ENCODE measurements at places on chromosomes 7 and 10.

GRCh38 chr7:30995536-30995935, 31.8 kb downstream of the GHRHR start:
- H3K4me3 ChIP-seq: no peak overlapping the region
- DNase-seq: no peak
- no peaks in the 10 kb centered on the region for H3K4me1 ChIP-seq
- no peaks in the 10 kb centered on the region for H3K27me3 ChIP-seq
- H3K27ac ChIP-seq: no peak overlapping the region

DNA sequence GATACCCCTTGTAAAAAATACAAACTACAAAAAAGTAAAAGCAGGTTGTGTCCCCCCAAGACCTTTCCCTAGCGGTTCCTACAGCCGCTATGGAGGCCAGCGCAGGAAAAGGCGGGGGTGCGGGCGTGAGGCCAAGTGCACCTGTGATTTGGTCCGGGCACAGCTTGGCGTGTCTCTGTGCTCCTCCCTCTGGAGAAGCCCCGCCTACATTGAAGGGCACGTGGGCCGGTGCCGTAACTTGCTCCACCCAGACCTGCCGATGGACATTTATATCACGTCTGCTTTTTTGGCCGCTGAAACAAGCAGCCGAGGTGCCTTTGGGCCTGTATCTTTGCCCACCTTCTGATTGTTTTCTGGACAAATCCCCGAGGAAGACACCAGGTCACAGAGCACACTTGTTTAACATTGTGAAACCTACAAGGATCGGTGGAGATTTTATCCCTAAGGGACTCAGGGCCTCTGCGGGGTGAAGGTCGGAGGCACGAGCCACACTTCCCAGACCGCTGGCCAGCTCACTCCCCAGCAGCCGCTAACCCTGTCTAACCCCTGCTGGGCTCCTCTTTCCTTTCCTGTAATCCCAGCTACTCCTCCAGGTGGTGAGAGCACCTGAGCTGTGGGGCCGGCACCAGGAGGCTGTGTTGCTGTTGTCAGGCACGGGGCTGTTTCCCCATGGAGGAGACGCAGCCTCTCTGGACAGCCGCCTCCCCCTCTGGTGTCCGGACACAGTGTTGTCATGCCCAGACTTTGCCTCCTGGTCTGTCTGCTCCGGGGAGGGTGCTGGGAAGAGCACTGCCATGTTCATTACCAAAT, 18.8 kb upstream of the INPP5A start:
- H3K4me1 ChIP-seq: no peaks in the 10 kb centered on the region
- no peak for DNase-seq
- H3K4me3 ChIP-seq: no peak overlapping the region
- H3K36me3 ChIP-seq: no peaks in the 10 kb centered on the region
- H3K27ac ChIP-seq: no peak overlapping the region
- H3K27me3 ChIP-seq: no peaks in the 10 kb centered on the region

- no peak overlapping the region for H3K4me3 ChIP-seq
- no peaks in the 10 kb centered on the region for H3K27me3 ChIP-seq
- H3K27ac ChIP-seq: no peak overlapping the region
- H3K4me1 ChIP-seq: no peaks in the 10 kb centered on the region
These were observed 330.3 kb upstream of the NPSR1 start for GRCh38 chr7:34327681-34328080.

DNA sequence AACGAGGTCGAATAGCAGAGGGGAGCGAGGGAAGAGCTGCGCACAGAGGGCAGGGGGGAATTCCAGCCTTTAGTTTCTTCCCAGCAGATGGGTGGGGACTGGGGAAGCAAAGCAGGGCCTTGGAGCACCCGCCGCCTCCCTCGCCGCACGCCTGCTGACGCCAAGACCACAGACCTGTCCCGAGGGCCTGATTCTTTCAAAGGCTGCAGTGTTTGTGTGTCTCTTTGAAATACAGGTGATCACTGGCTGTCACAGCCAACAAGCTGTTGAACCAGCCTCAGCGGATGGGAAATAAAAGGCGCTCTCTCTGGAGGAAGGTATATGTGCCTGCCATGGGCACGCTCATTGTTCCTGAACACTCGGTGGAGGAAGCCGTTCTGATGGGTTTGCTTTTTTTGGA, 119.3 kb downstream of the FAM53B start:
- no peaks in the 10 kb centered on the region for H3K4me1 ChIP-seq
- H3K4me3 ChIP-seq: no peak overlapping the region
- H3K27me3 ChIP-seq: no peaks in the 10 kb centered on the region
- no peaks in the 10 kb centered on the region for H3K36me3 ChIP-seq
- no peak overlapping the region for H3K27ac ChIP-seq
- DNase-seq: no peak

- no peak overlapping the region for H3K27ac ChIP-seq
- H3K36me3 ChIP-seq: no peaks in the 10 kb centered on the region
- H3K4me3 ChIP-seq: no peak overlapping the region
- no peak for DNase-seq
These were observed 82.3 kb upstream of the FAM20C start for GRCh38 chr7:109898-110556.

GRCh38 chr7:76315364-76315763, 12.9 kb downstream of the HSPB1 start:
- DNase-seq: peak; percentile 49
- H3K27ac ChIP-seq: no peak overlapping the region
- no peaks in the 10 kb centered on the region for H3K27me3 ChIP-seq
- H3K4me1 ChIP-seq: peaks cover 2% of the 10 kb centered on the region
- no peaks in the 10 kb centered on the region for H3K36me3 ChIP-seq

DNA sequence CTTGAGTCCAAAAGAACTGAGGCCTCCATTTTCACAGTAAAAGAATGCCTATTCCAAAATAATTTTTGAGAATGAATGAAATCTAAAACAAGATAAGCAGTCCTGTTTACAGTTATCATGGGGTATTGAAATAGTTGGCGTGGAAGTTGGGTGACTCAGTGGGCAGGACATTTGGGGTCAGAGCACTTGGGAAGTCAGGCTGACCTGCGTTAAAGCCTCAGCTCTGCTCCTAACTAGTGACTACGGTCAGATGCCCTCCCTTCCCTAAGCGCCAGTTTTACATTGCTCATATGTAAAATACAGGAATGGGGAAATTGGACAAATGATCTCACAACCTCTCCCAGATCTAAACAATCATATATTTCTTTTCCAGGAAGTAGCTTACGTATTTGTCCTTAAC, 2.3 kb upstream of the PAPSS2 start:
- no peak overlapping the region for H3K4me3 ChIP-seq
- no peaks in the 10 kb centered on the region for H3K36me3 ChIP-seq
- H3K27ac ChIP-seq: no peak overlapping the region
- H3K27me3 ChIP-seq: no peaks in the 10 kb centered on the region
- no peak for DNase-seq
- H3K4me1 ChIP-seq: no peaks in the 10 kb centered on the region

- H3K27me3 ChIP-seq: no peaks in the 10 kb centered on the region
- no peak overlapping the region for H3K27ac ChIP-seq
- no peak overlapping the region for H3K4me3 ChIP-seq
- no peak for DNase-seq
These were observed 166.2 kb downstream of the ZNF365 start for GRCh38 chr10:62540389-62540788.

DNA sequence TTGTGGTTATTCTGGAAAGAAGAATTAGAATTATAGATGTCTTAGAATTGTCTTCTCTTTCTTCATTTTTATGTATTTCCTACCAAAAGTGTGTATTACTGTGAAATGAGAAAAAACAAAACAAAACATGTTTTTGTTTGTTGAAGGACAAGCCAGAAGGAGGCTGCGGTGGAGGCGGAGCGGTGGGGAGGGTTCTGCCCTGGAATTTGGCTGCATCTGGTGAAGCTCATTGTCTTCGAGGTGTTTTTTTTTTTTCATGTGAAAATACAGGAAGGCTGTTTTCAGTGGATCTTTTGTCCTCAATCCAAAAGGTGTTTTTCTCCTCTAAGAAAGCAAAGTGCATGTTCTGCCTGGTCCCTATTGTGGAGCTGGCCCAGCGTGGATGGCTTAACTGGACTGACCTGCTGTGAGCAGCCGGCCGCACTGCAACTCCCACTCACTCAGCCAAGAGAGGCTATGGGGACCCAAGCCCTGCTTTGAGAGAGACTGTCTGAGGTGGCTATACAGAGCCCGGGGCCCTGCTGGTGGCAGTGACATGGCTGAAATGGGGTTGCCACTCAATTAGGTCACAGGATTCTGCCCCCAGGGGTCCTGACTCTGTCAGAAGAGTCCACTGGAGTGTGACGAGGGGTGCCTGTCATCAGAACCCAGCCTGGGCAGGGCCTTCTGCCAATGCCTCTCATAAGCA, 184.9 kb upstream of the MKI67 start:
- H3K4me3 ChIP-seq: no peak overlapping the region
- no peaks in the 10 kb centered on the region for H3K36me3 ChIP-seq
- no peaks in the 10 kb centered on the region for H3K4me1 ChIP-seq
- H3K27me3 ChIP-seq: no peaks in the 10 kb centered on the region
- H3K27ac ChIP-seq: no peak overlapping the region

GRCh38 chr10:102120991-102121738, 997 bp upstream of the LDB1 start:
- H3K4me1 ChIP-seq: no peaks in the 10 kb centered on the region
- no peaks in the 10 kb centered on the region for H3K36me3 ChIP-seq
- DNase-seq: peak; percentile 80

- DNase-seq: peak; percentile 58
- no peaks in the 10 kb centered on the region for H3K27me3 ChIP-seq
- H3K4me3 ChIP-seq: no peak overlapping the region
- H3K27ac ChIP-seq: peak overlapping the region; percentile 40
These were observed 255.7 kb upstream of the MKLN1 start for GRCh38 chr7:131071786-131072504.

GRCh38 chr7:123143252-123144006, 56.3 kb downstream of the SLC13A1 start:
- no peak for DNase-seq
- no peaks in the 10 kb centered on the region for H3K27me3 ChIP-seq
- H3K27ac ChIP-seq: no peak overlapping the region
- no peaks in the 10 kb centered on the region for H3K4me1 ChIP-seq
- no peak overlapping the region for H3K4me3 ChIP-seq

DNA sequence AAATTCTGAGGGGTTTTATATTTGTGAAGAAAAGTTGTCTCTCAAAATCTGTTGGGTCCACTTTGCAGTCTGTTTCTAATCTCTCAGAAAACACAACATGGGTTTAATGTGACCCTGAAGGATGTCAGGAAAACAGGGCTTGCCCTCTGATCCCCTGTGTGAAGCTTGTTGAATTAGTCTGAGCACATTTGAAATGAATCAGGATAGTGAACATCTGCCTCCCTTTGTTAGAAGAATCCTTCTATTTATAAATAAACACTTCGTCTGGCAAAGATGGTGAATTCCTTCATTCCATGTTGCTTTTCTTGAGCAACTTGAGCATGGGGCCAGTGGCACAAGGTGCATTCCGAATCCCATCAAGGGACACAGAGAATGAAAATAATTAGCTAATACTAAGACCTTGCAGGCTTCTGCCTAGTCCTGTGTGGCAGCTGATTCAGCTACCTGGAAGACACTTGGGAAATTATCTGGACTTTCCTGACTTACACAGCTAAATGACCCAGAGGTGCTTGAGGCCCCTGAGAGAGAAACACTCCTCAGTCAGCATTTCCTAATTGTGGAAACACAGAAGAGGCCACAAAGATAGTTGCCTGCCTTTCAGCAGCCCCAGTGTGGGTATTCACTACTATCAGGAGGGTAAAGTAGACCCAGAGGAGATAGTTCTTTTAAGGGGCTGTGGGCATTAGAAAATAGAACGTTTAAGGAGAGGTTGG, 305.5 kb downstream of the C7orf25 start:
- no peaks in the 10 kb centered on the region for H3K36me3 ChIP-seq
- H3K4me1 ChIP-seq: no peaks in the 10 kb centered on the region
- no peak overlapping the region for H3K27ac ChIP-seq
- H3K27me3 ChIP-seq: no peaks in the 10 kb centered on the region
- no peak for DNase-seq

DNA sequence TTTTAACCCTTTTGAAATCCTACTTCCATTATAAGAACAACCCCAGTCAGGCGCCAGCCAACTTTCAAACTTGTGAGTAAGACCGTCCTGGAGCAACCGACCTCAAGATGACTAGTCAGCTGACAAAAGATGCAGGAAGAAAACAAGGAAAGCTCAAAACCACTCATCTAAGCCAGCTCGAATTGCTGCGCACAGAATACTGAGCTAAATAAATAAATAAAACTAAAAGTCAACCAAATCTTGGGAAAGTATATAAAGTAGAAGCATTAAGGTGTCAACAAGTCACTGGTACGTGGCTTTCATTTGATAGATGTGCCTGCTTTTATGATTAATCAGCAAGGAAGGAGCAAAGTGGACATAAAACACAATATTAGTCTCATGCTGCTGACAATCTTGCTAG, 1269.8 kb downstream of the XPNPEP1 start:
- H3K4me1 ChIP-seq: no peaks in the 10 kb centered on the region
- no peak overlapping the region for H3K4me3 ChIP-seq
- H3K27me3 ChIP-seq: no peaks in the 10 kb centered on the region
- no peak for DNase-seq

- H3K4me3 ChIP-seq: no peak overlapping the region
- no peaks in the 10 kb centered on the region for H3K4me1 ChIP-seq
- peak; percentile 62 for DNase-seq
- no peak overlapping the region for H3K27ac ChIP-seq
- H3K27me3 ChIP-seq: no peaks in the 10 kb centered on the region
These were observed 19.5 kb downstream of the RAMP3 start for GRCh38 chr7:45176886-45177731.

DNA sequence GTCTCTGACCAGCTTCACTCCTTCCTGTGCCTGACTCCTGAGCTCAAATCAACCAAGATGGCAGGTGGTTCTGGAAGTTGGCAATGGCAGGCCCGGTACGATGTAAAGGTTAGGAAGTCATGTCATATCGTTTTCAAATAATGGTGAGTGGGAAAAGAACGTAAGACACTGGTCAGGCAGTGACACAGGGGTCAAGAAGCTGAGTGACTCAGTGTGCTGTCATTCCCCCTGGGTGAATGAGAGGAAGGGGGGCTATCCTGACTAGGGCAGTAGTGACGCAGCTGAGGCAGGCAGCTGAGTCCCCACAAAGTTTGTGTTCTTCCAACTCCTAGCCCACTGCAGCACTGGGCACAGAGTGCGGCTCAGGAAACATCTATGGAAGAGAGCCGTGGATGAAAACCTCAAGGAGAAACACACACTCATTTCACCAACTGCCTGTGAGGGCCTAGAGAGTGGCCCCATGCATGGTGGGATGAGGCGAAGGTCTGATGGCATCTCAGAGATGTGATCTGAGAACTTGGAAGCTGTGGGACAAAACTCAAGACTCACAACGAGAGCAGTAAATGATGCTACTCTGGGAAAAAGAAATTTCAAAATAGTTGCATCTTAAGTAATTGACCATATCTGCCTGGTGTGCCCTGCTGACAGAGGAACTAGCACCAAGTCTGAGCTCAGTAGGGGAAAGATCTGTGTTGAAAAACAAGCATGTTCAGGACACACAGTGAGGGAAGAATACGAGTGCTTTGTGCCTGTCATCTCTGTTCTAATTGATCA, 23.2 kb downstream of the CREB3L2 start:
- H3K27ac ChIP-seq: peak overlapping the region; percentile 73
- H3K36me3 ChIP-seq: no peaks in the 10 kb centered on the region
- H3K4me1 ChIP-seq: peaks cover 16% of the 10 kb centered on the region
- no peak overlapping the region for H3K4me3 ChIP-seq

- no peak overlapping the region for H3K4me3 ChIP-seq
- H3K27ac ChIP-seq: no peak overlapping the region
- no peaks in the 10 kb centered on the region for H3K4me1 ChIP-seq
- H3K27me3 ChIP-seq: no peaks in the 10 kb centered on the region
These were observed 558.8 kb upstream of the GALNT17 start for GRCh38 chr7:70573071-70573661.

GRCh38 chr10:35223016-35223415, 96.4 kb downstream of the CREM start:
- H3K27ac ChIP-seq: no peak overlapping the region
- DNase-seq: no peak
- no peaks in the 10 kb centered on the region for H3K27me3 ChIP-seq
- H3K4me3 ChIP-seq: no peak overlapping the region
